ENCODE measurements at places on chromosomes 1 and 21.

DNA sequence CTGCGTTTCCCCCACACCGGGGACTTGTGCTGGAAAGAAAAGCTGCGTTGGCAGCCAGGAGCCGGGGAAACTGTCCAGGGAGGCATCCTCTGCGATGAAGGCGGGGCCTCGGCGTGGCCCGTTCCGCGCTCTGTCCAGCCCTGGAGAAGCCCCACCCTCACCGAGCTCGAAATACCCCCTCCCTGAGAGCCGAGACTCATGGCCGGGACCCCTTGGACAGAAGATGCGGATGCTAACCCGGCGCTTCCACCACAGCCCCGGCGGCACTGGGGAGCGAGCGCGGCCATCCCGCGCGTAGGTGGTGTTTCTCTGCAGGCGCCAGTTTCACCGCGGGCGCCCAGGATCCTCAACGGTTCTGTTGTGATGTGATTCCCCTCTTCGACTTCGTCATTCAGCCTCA lies 31.6 kb downstream of the PDE9A start:
- peak; percentile 25 for DNase-seq

GRCh38 chr1:235421751-235422150 lies 54.5 kb downstream of the TBCE start:
- DNase-seq = no peak

DNA sequence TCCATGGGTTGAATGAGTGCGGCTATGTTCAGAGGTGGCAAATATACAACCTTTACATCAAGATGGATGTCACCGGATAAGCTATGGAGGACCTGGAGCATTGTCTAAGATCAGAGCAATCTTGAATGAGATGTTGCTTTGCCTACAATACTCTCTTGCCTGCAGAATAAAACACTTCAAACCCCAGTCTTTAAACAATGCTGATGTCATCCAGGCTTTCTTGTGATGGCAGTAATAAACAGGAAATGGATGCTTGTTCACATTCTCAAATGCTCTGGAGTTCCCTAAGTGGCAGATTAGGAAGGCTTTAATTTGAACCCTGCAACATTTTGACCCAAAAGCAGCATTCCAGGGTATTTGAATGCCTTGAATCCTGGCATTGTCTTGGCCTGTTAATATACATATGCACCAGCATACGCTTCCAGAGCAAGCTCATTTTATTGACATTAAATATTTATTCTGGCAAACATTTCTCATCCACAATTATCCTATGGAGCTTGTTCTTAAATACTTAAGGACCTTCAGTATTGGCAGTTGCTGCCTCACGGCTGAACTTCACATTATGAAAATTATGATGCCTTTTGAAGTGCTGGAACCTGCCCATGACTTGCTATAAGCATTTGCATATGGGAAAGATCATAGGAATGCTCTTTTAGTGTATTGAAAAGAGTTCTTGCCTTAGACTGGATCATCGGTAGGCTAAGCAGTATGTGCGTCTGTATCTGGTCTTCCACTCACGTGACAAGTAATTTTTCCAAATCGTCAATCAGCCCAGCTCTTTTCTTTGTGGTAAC lies 422.7 kb downstream of the SIPA1L2 start:
- DNase-seq = no peak

DNA sequence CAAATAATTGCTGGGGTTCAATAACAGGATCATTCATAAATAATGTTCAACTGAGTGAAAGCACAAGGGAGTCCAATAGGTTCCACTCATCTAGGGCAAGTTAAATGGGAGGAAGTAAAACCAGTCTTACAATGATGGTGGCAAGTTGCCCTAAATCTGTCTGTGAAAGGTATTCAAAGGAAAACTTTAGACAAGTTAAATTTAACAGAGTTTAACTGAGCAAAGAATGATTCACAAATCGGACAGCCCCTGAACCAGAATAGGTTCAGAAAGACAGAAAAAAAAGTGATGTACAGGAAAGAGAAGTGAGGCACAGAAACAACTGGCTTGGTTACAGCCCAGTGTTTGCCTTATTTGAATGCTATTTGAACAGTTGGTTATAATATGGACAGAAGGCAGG lies 183.5 kb upstream of the ADGRL4 start:
- no peak for DNase-seq

GRCh38 chr21:45875416-45875760 lies 106.2 kb upstream of the COL6A1 start:
- no peak for DNase-seq

GRCh38 chr1:216223486-216223885 lies 199.8 kb downstream of the USH2A start:
- DNase-seq = no peak

- no peak for DNase-seq
Observed at GRCh38 chr1:221161571-221162041, 282.4 kb downstream of the HLX start.

DNA sequence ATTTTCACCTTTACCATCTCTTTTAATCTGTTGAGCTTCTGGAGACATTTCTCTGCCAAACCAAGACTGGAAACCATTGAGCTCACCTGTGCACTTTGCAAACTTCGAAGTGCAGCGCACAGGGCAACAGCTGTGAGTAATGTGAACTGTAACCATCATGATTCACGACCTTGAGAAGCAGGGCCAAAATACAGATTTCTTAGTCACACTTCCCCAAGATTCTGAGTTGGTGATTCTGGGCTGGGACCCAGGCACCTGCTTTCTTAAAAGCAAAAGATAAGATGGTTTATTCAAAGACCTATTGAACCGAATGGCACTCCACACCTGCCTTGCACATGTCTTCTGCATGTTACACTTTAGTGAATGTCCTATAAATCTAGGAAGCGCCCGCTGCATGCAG lies 10.2 kb downstream of the AGTRAP start:
- no peak for DNase-seq

DNA sequence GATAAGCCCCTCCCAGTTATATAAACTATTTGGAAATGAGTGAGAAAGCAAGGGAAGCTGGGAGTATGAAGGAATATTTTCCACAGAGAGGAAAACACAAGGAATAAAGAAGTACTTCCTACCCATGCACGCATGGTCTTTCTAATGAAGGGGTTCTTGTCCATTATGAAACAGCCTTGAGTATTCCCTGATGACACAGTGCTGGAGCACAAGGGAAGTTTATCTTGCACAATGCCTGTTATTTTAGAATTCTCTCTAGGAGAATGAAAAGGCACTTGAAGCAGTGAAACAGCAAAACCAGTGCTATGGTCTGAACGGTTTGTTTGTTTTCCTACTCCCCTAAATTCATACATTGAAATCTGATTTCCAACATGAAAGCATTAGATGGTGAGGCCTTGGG lies 38.6 kb upstream of the ADAMTS1 start:
- DNase-seq = no peak

DNA sequence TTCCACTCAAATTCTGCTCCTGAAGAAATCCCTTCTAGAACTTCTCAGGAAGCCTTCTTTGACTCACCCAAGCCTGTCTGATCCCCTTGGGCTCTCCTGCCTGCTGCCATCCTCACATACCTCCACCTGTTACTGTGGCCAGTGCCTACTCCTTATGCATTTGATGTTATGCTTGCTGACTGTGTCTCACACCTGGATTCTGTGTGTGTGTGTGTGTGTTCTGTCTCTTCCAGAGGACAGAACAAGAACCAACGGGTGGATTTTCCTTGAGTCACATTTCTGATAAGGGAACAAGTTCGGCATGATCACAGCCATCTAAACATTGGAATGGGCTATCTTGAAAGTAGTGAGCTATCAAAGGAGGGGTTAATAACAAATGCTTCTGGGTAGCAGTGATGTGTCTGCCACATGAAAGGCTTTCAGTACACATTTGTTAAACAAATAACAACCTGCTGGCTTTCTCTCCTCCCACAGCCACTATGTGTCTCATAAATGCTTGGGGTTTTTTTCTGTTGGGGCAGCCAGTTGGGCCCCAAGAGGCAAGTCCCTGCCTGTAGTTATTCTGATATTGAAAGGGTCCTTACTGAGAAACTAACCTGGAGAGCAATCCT lies 8.9 kb upstream of the GPR37L1 start:
- DNase-seq = no peak

DNA sequence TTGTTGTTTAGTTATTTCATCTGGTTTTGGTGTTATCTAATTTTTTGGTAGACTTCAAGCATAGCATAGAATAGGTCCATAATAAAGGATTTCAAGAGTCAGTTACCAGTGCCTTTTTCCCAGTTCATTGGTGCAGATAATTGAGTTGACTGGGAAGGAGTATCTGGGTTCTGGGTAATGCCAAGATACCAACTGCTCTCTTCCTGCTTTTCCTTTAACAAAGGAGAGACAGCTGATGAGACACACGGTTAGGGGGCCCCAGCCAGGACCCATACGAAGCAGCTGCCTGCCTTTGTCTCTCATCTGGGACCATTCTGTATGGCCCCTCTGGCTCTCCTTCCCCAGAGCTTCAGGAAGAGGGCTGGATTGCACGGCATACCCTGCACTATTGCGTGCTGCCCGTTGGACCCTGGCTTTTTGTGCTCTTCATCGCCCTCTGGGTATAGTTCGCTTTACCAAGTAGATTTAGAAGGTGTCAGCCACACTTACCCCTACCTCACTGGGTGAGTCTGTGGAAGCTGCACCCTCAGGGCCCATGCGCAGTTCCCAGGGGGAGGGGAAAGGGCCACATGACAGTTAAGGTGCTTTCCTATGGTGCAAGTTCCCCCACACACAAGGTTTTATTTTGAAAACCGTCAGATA lies 7.0 kb downstream of the NAV1 start:
- no peak for DNase-seq

- no peak for DNase-seq
Observed at GRCh38 chr1:204359131-204359473, 627 bp downstream of the PLEKHA6 start.

GRCh38 chr1:183808296-183809027 lies 3.5 kb downstream of the RGL1 start:
- DNase-seq = no peak

GRCh38 chr1:235558621-235559169 lies 54.4 kb upstream of the B3GALNT2 start:
- no peak for DNase-seq

DNA sequence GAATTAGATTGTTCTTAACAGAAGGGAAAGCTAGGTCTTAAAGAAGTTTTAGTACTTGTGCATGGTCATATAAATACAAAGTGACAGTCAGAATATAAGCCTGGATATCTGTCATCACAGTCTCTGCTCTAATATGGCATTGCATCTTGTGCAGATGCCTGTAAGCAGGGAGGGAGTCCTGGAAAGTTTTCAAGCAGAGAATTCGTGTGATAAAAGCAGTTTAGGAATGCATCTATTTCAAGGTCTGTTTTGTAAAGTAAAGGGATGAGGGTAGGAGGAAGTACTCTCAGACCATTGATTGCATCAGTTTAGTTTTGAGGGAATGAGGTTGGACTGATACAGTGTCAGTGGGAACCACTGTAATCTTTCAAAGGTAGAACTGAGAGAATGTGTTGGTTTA lies 30.6 kb downstream of the IARS2 start:
- no peak for DNase-seq

DNA sequence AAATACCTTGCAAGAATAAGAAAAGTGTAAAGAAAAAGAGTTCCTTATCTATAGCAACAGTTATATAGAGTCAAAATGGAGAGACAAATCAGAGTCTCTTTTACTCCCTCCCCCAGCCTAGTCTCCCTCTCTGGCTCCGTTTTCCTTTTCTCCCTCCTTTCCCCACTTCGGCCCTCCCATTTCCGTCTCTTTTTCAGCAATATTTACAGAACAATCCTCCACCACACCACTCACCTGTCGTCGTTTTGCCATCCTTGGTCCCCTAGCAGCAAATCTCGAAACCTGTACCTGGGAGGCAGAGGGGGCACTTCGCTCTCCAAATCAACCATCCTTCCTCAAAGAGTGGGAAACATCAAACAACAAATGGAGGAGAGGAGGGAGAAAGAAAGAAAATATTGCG lies 259 bp downstream of the KCNT2 start:
- no peak for DNase-seq

Measured in activated CD4-positive, alpha-beta T cell treated with anti-CD3 and anti-CD28 coated beads, Interleukin-2, Interleukin-6, amounts not matched to agents 100 ng/mL and 50 ng/mL, durations not matched to agents 16 hours and 8 hours (primary cell).